Muscle of leg (tissue), 16 donors: ENCODE measurements at places on chromosomes 6 and 20.

GRCh38 chr6:38531134-38531533 lies 108.6 kb downstream of the BTBD9 start:
- DNase-seq, result no peak

DNA sequence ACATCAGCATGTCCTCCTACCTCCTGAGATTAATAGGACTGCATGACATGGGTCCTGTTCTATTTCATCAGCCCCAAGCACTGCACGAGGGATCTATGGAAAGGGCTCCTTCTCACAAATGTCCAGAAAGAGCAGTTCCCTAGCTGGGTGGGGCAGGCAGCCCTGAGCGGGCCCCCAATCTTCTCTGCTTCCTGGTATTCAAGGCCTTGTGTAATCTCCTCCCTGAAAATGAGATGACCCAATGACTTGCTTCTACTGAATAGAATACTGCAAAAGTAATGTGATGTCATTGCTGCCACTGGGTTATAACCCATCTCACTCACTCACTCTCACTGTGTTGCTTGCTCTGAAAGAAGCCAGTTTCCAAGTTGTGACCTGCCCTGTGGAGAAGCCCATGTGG lies 126.4 kb downstream of the OPRM1 start:
- DNase-seq, result no peak

DNA sequence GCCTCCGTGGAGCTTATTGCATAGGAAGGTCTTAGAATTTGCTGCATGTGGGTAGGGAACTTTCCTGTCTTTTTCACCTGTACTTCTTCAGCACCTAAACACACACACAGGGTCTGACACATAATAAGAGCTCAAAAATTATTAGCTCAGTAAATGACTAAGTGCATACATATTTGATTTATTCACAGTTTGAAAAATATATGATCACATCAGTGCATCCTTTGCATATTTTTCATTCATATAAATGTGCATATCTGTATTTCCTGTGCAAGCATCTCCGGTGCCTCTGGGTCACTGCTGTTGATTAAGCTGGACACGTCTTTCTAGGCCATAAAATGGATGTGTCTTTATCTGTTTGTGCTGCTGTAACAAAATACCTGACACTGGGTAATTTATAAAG lies 234.7 kb downstream of the UST start:
- DNase-seq, result no peak

DNA sequence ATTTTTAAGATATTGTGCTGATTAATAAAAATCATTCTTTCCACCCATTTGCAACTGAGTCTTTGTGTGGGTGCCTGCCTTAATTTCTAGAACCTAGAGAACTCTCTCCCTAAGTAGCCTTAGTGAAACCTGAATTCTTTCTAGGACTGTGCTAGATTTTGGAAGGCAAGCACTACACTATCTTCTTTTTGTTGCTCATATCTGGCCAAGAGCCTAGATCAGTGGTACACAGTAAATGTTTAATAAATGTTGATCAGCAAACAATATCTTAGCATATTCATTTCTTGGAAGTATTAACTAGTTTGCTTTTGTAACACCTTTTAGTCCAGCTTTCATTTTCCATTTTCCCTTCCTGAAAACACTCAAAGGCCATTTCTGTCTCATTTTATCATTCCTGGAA lies 108.5 kb upstream of the CARMIL1 start:
- DNase-seq, result no peak

- no peak for DNase-seq
Measured at GRCh38 chr20:50331469-50332363, 141.1 kb downstream of the CEBPB start.

DNA sequence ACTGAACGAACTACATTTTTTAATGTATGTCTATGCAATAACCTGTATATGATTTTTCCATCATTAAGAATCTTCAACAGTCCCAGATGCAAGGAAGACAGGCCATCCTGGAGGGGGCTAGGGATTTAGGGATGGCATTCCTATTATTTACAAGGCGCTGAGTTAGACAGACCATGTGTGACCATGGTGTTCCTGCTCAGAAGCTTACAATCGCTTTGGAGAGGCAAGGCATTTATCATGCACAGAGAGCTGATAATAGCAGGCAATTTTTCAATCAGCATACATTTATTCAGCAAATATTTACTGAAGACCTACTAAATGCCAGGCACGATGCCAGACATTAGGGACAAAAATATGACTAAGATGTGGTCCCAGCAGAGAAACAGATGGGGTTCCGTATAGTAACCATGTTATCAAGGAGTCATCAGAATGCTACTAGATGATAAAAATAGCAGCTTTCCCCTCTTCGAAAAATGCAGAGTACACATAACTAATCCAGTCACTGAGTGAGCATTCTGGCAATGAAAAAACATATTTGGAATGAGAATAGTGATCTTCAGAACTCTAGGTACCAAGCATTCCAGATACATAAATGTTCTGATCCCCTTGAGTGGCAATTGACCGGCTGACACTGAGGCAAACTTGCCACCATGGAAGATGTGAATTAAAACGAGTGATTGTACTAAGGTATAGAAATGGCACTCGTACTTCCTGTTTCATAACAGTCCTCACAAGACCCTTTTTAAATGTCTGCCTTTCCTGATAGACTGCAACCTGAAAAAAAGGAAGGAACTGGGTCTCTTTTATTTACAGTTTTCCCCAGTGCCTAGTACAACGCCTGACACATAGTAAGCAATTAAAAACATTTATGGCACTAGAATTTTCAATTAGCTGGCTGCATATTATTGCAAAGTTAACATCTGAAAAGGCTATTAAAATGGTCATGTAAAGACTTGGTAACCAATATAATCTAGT lies 135.7 kb downstream of the ATXN1 start:
- peak; percentile 35 for DNase-seq

- peak; percentile 89 for DNase-seq
Measured at GRCh38 chr6:44512868-44513741, 125.6 kb downstream of the CDC5L start.

DNA sequence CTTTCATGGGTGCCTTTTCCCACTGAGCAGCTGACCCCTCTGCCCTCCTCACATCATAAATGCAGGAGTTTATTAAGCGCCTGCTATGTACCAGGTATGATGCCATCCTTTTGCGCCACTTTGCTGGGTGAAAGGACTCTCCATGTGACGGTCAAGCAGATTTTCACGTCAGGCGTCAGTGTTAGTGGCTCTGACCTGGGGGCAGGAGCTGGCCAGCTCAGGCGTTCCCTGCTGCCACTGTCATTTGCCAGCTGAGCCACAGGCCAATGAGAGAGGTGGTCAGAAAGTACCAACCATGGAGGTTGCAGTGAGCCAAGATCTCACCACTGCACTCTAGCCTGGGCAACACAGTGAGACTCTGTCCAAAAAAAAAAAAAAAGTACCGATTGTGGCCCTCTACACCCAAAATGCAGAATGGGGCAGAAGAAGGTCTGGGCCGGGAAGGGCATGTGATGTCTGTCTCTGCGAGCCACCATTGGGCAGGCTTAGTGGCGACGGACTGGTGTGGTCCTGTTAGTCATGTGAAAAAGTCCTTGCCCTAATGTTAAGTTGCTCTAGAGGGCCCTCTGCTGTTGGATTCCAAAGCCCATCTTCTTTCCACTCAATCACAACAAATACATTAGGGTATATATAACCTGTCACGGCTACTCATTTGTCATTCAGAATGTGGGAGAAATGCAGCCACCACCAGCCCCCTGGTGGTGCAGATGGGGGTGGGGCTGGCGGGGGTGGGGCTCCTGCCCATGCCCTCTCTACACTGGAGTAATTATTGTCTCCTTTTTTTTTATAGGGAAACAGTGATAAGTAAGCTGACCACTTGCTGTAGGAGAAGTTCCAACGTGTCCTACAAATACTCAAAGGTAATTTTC lies 18.4 kb upstream of the SLC22A1 start:
- DNase-seq, result no peak

GRCh38 chr6:129645106-129645829 lies 64.7 kb downstream of the ARHGAP18 start:
- peak; percentile 79 for DNase-seq

DNA sequence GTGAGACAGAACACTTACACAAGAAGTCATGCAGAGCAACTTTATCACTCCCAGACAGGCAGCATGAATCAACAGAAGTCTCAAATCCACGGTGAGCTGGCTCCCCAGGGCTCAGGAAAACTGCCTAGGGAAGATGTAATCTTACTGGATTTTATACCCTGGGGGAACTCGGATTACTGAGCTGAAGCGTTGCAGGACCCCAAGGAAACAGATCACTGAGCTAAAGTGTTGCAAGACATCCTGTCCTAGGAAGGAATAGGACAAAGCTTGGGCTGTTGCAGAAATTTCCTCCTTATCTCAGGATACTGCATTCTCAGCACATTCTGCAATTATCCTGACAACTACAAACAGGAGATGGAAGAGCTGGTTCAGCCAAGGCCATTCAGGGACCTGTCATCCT lies 224.8 kb downstream of the TFAP2A start:
- no peak for DNase-seq

GRCh38 chr6:22392711-22393110 lies 95.9 kb upstream of the PRL start:
- DNase-seq, result no peak

- no peak for DNase-seq
Measured at GRCh38 chr20:22814471-22815205, 220.5 kb upstream of the SSTR4 start.

GRCh38 chr6:166757232-166758135 lies 130.4 kb upstream of the RPS6KA2 start:
- peak; percentile 60 for DNase-seq

DNA sequence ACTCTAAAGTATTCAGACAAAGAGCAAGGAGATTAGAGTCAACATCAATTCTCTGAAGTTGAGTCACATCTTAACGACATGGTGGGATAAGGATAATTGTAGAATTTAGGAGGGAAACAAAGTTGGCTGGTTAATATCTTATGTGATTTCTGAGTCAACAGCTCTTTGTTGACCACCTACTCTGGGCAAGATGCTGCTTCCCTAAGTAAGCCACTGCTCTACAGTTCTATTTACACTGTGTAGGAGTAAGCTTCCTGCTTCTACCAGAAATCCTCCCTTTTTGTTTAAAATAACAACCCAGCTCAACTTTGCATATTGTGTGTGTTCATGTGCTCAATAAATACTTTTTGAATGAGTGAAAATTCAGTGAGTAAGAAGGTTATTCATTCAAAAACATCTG lies 3.1 kb downstream of the HS3ST5 start:
- DNase-seq, result no peak

- no peak for DNase-seq
Measured at GRCh38 chr6:736657-737446, 43.9 kb upstream of the EXOC2 start.

GRCh38 chr6:166423051-166423745 lies 40.5 kb upstream of the MPC1 start:
- DNase-seq, result no peak

GRCh38 chr6:107709341-107709740 lies 114.8 kb downstream of the SCML4 start:
- no peak for DNase-seq

GRCh38 chr6:116008470-116009243 lies 52.0 kb downstream of the FRK start:
- DNase-seq, result peak; percentile 87

GRCh38 chr6:160041608-160042007 lies 72.7 kb downstream of the IGF2R start:
- peak; percentile 76 for DNase-seq

- DNase-seq, result no peak
Measured at GRCh38 chr6:170094686-170095272, 196.1 kb downstream of the DLL1 start.

DNA sequence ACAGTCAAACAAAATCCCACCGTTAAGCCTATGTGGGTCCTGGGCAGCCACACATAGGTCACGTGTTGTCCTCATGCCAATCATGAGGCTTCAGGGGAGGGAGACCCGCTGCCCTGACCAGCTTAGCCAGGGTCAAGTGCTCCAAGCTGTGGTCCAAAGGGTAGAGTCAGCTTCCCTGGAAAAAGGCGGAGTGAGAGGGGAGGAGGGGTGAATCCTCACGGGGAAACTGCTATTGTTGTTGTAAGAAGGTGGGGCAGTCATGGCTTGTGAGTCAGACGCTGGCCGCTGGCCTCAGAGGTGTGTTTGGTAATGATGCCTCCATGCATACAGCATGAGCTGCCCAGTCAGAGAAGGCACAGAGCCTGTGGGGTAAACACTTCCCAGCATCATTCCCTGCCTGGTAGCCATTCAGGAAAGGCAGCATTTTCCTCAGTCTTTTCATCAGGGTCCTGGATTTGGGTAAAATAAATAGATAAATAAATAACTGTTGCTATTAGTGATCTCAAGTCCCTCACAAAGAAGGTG lies 8.7 kb downstream of the CST3 start:
- no peak for DNase-seq

- no peak for DNase-seq
Measured at GRCh38 chr6:91240878-91241603, 654.2 kb upstream of the MAP3K7 start.

DNA sequence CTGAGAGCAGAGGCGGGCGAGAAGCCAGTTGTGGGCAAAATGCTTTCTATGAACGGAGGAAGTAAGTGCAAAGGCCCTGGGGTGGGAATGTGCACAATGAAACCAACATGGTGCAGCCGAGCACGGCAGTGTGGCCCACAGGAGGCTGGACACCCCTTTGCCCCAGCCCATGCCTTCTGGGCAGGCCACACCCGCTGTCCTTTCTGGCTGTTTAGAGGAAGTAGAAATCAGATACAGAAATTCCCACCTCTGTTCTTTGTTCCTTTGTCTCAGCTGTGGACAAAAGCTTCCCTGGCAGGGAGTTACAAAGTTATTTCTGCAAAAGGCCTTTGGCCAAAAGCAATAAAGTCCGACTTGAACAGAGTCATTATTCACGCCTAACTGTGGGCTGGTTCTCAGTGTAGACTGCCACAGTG lies 11.9 kb downstream of the SULF2 start:
- no peak for DNase-seq

DNA sequence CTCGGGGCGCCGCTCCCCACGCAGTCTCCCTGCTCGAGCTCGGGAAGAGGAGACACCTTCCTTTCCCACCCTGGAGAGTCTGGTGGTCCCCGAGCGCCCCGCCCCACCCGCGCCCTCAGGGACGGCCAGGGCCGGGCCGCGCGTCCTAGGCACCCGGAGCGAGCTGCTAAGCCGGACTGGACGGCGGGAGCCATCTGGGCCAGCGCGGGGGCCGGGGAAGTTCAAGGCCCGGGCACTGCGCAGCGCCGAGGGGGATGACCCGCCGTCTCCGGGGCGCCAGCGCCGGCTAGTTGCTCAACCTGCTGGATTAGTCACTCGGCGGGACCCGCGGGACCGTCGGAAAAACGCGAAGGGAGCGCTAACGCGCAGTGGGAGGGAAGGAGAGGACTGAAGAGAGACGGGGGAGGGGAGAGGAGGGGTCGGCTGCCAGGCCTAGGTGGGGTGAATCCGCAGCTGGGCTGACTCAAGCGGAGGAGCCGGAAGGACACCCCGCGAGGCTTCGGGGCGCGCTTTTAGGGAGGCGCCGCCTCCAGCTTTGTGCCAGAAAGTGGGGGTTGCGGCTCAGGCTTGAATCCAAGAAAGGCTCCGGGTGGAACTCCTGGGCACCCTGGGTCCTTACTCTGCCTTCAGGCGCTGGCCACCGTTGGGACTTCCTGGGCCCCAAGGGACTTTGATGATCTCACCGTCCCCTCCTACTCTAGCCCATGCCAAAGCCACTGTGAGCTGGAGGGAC lies 75.7 kb upstream of the FOXP4 start:
- no peak for DNase-seq

DNA sequence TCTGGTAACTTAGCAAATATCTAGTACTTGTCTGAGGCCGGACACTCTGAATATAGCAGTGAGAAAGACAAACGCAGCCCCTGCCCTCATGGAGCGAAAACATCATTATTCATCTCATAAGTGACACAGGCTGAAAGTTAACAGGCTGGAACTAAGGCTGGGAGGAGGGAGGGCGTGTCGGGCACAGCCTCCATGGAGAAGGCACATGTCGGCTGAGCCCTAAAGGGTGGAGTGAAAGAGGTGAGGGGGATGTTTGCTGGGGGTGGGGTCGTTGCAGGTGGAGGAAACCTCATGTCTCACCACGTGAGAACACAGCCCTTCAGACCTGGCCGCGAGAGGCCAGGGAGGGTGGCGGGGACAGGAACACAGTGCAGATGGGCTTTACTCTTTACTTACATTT lies 108.8 kb upstream of the FOXC1 start:
- no peak for DNase-seq
